Fibroblast of gingiva (primary cell): ENCODE measurements at places on chromosomes 3 and 15.
A peak's percentile ranks its signal among the peaks of the same experiment; 100 is the strongest.

DNA sequence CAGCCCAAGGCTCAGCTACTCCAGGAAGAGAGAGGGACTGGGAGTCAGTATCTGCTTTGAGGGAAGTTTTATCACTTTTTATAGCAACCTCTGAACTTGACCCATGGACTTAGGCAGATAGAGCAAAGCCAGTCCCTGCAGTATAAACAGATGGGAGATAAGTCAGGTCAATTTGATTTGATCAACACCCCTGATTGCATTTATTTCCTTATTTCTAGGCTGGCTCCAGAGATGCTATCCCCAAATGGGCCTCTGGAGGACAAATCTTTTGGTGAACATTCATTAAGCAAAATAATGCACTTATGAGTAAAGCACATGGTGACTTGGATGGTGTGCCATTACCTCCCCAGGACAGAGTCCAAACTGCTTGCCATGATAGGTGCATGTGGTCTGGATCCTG is 8.9 kb upstream of the IDH3A start:
- DNase-seq: no peak

DNA sequence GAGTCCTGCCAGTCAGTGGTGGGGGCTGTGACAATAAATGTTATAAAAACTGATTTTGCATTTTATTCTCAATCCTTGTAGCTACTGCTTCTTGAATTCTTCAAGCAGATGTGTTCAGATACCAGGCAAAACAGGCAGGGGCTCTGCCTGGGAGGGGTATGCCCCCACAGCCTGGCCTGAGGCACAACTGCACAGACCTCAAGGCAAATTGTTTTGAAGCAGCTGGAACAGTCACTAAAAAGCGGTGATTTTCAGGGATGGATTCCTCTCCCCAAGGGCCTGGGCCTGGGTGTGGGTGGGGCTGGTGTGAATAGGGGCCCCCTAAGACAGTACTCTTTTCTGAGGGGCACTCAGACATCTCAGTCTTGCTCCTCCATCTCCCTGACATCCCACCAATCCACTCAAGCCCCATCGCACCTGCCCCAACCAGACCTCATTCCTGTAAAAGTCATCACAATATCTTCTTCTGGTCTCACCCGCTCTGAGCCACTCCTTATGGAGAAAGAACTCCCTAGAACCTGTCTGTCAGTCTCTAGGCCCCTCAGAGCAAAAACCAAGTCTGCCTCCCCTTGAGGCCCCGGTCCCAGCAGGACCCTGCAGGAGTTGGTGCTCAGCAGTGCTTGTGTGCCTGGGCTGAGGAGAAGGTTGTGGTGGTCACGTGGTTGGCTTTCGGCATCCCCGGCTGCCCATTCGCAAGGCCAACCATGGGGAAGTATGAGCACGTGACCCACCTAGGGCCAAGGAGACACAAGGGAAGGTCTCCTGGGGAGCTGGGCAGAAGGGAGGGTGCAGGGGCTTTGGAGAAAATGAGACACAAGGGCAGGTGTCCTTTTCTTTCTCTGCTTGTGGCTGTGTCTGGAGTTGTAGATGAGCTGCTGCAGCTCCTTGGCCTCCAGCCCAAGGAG is 2.9 kb upstream of the PSTPIP1 start:
- no peak for DNase-seq

GRCh38 chr15:97902140-97902780 is 58.2 kb upstream of the ARRDC4 start:
- DNase-seq: peak; percentile 58

- DNase-seq: no peak
These were observed 83.6 kb downstream of the TNIK start for GRCh38 chr3:171376596-171376947.

GRCh38 chr15:57667171-57667849 is 39.2 kb upstream of the POLR2M start:
- peak; percentile 63 for DNase-seq

DNA sequence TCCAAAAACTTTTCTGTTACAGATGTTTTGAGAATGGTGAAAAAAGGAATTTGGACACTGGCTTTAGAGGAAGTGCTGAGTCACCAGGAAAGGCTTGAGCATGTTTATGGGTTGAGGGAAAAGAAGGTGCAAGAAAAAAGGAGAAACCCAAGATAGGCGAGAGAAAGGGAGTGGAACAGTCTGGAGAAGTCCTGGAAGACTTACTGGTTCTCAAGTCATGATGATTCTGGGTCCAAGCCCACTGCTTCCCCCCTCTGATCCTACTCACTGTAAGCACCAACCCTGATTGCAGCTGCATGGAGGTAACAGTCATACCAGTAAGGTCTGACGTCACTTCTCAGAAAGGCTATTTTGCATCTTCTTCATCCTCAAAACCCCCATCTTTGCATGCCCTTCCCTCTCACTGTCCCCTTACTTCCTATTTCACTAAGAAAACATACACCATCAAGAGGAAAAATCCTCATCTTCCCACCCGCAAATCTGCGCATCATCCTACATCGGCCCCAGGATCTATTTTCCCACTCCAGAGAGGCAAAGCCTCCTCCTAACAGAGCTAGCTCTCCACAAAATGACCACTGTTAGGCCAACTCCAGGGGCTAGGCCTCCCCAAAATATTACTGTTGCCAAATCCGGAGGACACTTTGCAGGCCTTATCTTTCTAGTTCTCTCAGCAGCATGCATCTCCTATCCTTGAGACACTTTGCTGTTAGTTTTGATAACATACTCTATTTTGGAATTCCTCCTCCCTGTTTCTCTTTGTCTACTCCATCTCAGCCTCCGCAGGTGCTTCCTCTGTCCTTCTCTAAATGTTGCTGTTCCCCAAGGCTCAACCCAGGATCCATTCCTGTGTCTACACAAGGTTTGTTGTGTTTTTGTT is 3.2 kb upstream of the ATP13A3 start:
- no peak for DNase-seq

DNA sequence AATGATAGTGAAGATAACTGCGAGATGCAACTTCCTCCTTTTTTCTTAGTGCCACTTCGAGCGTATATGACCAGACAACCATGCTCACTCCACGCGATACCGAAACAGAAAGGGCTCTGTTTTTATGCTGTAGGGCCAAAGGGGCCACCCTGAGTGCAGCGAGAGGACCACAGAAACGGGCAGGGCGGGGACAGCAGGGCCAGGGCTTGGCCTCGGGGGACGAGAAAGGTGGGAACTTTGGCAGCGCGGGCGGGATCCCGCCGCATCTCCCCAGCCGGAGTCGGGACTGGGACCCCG is 483 bp downstream of the VPS13C start:
- peak; percentile 39 for DNase-seq

GRCh38 chr3:120192159-120192558 is 92.9 kb downstream of the GPR156 start:
- DNase-seq: no peak

DNA sequence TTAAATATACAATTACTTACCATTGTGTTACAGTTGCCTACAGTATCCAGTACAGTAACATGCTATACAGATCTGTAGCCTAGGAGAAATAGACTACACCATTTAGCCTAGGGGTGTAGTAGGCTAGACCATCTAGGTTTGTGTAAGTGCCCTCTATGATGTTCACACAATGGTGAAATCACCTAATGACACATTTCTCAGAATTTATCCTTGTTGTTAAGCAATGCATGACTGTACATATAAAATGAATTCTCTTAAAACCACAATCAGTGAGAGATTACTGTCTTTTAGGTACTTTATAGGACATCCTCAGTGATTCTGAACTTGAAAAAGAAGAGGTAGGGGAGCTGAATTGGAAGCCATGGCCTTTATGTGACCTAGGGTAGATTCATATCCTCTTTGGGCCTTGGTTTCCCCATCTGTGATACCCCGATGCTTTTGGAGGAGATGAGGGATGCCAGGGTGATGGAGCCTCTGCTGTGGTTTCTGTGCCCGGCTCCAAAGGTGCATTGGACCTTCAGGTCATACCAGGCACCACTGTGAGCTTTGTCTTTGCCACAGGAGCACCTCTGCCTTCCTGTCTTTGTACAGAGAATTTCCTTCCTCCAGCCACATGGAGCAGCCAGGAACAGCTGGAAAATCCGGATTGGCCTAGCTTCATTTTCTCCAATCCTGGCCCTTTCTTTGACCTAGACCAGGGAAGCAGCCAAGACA is 51.9 kb upstream of the FLNB start:
- DNase-seq: peak; percentile 87

- DNase-seq: no peak
These were observed 95.0 kb downstream of the LRTM1 start for GRCh38 chr3:54832876-54833275.

GRCh38 chr3:36957862-36958686 is 13.2 kb upstream of the TRANK1 start:
- no peak for DNase-seq

DNA sequence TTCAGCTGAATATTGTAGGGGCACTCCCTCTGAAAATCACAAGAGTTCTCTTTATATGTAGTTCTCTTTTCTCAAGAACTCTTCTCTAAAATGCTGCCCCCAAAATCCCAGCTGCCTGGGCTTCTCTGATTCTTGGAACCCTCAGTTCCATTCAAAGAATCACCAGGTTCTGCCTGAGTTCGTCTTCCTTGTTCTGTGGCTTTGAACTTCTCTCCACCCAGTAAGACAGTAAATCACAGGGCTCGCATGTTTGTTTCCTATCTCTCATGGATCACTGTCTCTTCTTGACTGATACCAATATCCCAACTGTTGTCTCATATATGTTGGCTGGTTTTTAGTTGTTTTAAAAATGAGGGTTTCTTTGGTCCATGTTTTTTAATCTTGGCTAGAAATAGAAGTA is 359.5 kb upstream of the CBLB start:
- no peak for DNase-seq

GRCh38 chr15:41605566-41605965 is 46.6 kb downstream of the TYRO3 start:
- DNase-seq: no peak

- peak; percentile 63 for DNase-seq
These were observed 43.4 kb downstream of the HLTF start for GRCh38 chr3:149042789-149043386.

DNA sequence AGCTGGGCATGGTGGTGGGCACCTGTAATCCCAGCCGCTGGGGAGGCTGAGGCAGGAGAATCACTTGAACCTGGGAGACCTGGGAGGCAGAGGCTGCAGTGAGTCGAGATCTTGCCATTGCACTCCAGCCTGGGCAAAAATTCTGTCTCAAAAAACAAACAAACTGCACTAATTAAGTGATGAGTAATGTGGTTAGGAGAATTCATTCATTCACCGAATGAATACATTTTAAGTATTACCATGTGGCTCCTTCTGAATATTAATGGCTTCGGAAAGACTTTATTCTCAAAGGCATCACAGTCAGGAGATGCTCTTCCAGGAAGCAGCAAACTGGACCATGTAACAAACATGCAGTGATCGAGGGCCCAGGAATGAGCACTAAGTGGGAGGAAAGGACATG is 23.6 kb downstream of the SPTSSB start:
- DNase-seq: no peak

DNA sequence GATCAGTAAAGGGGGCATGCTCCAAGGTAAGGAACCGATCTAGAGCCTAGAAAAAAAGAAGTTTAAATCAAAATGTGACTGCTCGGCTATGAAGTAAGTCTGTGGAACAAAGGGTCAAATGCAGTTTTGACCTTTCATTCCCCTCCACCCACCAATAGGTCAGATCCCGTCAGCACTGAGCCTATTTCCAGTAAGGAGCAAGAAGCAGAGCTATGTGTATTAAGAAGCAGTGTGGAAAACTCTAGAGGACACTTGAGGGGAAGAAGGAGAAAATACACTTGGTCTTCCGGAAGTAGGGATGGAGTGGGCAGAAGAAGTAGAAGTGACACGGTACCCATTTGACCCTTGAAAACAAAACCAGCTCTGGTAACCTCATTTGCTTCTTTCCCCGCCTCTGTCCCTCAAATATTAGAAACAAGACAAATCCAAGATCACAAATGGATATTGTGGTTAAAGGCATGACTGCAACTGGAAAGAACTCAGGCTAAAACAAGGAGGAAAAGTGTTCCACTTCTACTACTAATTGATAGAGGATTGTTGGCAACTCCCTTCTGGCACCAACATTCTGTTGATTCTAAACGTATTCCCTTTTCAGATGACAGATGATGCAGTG is 888.3 kb upstream of the NR2F2 start:
- DNase-seq: peak; percentile 22

DNA sequence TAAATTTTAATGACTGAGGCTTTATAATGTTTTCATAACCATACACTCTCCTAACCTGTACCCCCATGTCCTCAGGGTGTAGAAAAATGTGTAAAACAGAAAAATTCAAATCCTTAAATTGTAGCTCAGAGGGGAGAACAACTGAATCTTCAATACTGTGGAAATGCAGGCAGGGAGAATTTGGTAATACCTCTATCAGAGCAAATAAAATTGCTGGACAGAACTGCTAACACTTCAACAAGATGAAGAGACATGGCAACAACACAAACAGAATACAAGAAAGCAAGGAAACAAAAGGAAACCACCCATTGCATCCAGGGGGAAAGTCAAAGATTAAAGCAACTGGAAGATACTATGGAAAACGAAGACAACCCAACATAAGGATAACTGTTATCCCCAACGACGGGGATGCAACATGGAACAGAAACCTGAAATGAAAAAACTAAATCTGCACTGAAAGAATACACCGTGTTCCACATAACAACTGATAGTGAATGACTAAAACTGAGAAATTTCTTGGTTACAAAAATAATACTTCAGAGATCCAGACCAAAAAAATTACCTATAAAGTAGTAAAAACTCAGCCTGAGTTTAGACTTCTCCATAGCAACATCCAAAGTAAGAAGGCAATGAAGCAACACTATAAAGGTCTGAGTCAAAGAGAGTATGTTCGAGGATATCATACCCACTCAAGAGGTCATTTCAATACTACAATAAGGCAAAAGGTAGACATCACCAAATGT is 48.5 kb downstream of the HACD2 start:
- no peak for DNase-seq
